Left lung (tissue), 14 donors: ENCODE measurements at places on chromosomes 13 and 19. TPM values are rescaled to one million over a fixed set of nuclear protein-coding genes. Genes with fewer than 3 reads are reported as not detected.

The TRPC4 gene
- polyA plus RNA-seq = 0.43 TPM

The IGFL1 gene
- polyA plus RNA-seq = not detected

The ZNF229 gene
- polyA plus RNA-seq = 12.9 TPM

The ZNF701 gene
- 22.3 TPM for polyA plus RNA-seq

The ARRDC5 gene
- not detected for polyA plus RNA-seq

The SOX21 gene
- 0.68 TPM for polyA plus RNA-seq

The CNFN gene
- polyA plus RNA-seq = 0.55 TPM

The ZNF730 gene
- polyA plus RNA-seq = 11.0 TPM

The RPS5 gene
- polyA plus RNA-seq = 1,307 TPM

The GIPR gene
- polyA plus RNA-seq = 4.6 TPM

The KCNRG gene
- 6.3 TPM for polyA plus RNA-seq

The CRLF1 gene
- 239 TPM for polyA plus RNA-seq

The DLEU7 gene
- 0.29 TPM for polyA plus RNA-seq

The KLK4 gene
- not detected for polyA plus RNA-seq

The C1QTNF9B gene
- polyA plus RNA-seq = 1.6 TPM

The C5AR1 gene
- 2.1 TPM for polyA plus RNA-seq

The SHANK1 gene
- 4.3 TPM for polyA plus RNA-seq

The AXL gene
- 40.5 TPM for polyA plus RNA-seq

The LMTK3 gene
- 2.4 TPM for polyA plus RNA-seq

The RAB20 gene
- 23.1 TPM for polyA plus RNA-seq

The SLC5A5 gene
- 0.08 TPM for polyA plus RNA-seq

The CEACAM8 gene
- 0.70 TPM for polyA plus RNA-seq

The ERICH4 gene
- 0.84 TPM for polyA plus RNA-seq

The ZNF575 gene
- polyA plus RNA-seq = 3.3 TPM

The ATP12A gene
- not detected for polyA plus RNA-seq

The PSG11 gene
- not detected for polyA plus RNA-seq

The VSTM2B gene
- not detected for polyA plus RNA-seq

The GPALPP1 gene
- polyA plus RNA-seq = 62.1 TPM

The SPHK2 gene
- polyA plus RNA-seq = 14.6 TPM

The ARL11 gene
- 0.44 TPM for polyA plus RNA-seq

The NOVA2 gene
- polyA plus RNA-seq = 8.1 TPM

The ZNF432 gene
- 27.9 TPM for polyA plus RNA-seq

The SULT2A1 gene
- polyA plus RNA-seq = 0.11 TPM

The PDX1 gene
- polyA plus RNA-seq = not detected

The HNRNPM gene
- 382 TPM for polyA plus RNA-seq

The LRRC8E gene
- 4.7 TPM for polyA plus RNA-seq

The LRRC25 gene
- polyA plus RNA-seq = 1.4 TPM

The NCLN gene
- polyA plus RNA-seq = 41.0 TPM

The RFXANK gene
- 74.6 TPM for polyA plus RNA-seq

The NLRP7 gene
- not detected for polyA plus RNA-seq

The FREM2 gene
- polyA plus RNA-seq = 50.5 TPM

The CCDC122 gene
- polyA plus RNA-seq = 5.5 TPM

The GIPC3 gene
- polyA plus RNA-seq = 4.0 TPM

The KLF1 gene
- 1.2 TPM for polyA plus RNA-seq

The CGB5 gene
- not detected for polyA plus RNA-seq

The ZNF274 gene
- 22.9 TPM for polyA plus RNA-seq

The ACER1 gene
- 0.30 TPM for polyA plus RNA-seq

The RYR1 gene
- polyA plus RNA-seq = 3.7 TPM

The HCN2 gene
- polyA plus RNA-seq = 0.21 TPM

The KLF12 gene
- polyA plus RNA-seq = 27.7 TPM
